T-helper 1 cell (primary cell): ENCODE measurements at places on chromosomes 7 and 10.

GRCh38 chr10:99346247-99346646 is 17.1 kb downstream of the CNNM1 start:
- DNase-seq: no peak

GRCh38 chr10:76218035-76218434 is 786.6 kb downstream of the LRMDA start:
- no peak for DNase-seq

GRCh38 chr7:140213684-140214074 is 36.9 kb upstream of the KDM7A start:
- no peak for DNase-seq

- no peak for DNase-seq
Measured at GRCh38 chr7:30671793-30672465, 10.3 kb downstream of the CRHR2 start.

DNA sequence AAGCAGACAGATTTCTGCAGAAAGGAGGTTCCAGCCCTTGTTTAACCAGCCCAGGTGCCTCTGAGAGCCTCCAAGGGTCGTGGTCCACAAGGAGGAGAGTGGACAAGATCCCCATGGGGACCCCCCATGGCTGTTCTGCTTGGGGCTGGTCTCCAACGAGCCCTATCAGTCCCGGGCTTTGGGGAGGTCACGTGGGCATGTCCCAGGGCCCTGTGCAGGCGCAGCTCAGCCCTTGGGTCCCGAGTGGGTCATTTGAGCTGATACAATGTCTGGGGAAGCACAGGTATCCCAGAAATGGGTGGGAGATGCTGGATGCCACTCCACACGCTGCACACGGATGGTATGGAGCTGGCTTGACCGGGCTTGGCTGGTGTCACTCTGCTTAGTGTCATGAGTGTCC is 57.8 kb downstream of the NPTX2 start:
- DNase-seq: no peak

DNA sequence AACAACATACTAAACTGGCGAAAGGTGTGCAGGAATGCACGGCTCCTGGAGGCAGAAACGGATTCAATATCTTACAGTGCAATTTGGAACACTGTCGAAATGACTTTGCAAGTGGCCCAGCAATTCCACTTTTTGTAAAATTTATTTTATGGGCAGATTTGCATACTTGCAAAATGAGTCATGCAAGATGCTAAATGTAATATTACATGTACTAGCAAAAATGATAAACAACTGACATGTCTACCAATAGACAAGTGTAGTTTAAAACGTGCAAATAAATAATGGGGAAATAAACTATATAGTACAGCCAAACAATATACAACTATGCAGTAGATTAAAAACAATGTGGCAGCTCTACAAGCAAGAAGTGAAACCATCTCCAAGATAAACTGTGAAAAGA is 97.7 kb downstream of the ARHGAP12 start:
- DNase-seq: no peak

- DNase-seq: no peak
Measured at GRCh38 chr7:32515890-32516550, 20.7 kb downstream of the AVL9 start.

GRCh38 chr7:144884896-144885295 is 49.0 kb upstream of the TPK1 start:
- no peak for DNase-seq

GRCh38 chr10:6046773-6047611 is 15.2 kb downstream of the IL2RA start:
- DNase-seq: no peak

DNA sequence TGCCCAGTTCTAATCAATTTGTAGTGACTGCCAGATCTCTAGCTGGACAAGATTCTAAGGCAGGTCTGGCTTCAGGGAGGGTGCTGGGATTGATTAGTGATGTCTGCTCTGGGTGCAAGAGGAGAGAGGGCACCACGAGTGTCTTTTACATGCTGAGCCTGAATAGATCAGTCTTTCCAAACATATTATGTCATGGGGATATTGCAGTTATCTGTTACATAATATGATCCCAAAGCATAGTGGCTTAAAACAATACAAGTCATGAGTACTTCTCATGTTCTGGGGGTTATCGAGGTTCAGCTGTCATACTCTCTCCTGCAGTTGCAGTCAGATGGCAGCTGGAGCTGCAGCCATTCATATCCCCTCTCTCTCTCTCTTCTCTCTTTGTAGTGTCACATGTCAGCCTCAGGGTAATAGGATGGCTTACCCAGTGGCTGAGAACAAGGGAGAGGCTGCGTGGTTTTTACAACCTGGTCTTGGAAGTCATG is 26.0 kb downstream of the SLC29A3 start:
- no peak for DNase-seq

DNA sequence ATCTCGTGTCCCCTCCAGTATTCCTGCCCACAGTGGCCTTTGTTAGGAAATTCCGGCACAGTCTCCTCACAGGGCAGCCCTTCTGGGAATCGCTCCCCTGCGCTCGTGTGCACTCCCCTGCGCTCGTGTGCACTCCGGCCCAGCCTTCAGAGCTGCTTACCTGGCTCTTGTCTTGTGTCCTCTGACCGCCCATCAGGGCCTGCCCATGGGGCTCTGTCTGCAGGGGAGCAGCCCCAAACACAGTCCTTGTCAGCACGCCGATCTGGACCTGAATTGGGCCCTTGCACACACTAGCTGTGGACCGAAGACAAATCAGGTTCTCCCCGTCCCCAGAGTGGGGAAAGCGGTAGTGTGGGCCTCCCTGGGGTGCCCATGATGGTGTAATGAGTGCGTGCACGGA is 179.4 kb downstream of the CUX1 start:
- DNase-seq: no peak

DNA sequence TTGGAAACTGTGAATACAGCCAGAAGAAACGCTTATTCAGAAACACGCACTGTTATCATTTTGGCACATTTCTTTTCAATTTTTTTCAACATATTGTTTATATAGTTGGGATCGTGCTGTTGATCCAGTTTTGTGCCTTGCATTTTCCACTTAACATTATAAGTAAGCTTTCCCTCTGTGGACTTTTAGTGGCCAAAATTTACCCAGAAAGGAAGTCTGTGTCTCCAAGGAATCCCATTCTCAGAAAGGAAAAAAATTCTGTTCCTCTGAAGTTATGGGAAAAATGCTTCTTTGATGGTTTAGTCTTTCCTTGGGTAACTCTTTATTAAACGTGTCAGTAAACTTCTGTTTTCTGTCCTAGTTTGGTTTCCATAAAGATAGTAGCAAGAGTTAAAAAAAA is 280.0 kb downstream of the REEP3 start:
- DNase-seq: no peak

DNA sequence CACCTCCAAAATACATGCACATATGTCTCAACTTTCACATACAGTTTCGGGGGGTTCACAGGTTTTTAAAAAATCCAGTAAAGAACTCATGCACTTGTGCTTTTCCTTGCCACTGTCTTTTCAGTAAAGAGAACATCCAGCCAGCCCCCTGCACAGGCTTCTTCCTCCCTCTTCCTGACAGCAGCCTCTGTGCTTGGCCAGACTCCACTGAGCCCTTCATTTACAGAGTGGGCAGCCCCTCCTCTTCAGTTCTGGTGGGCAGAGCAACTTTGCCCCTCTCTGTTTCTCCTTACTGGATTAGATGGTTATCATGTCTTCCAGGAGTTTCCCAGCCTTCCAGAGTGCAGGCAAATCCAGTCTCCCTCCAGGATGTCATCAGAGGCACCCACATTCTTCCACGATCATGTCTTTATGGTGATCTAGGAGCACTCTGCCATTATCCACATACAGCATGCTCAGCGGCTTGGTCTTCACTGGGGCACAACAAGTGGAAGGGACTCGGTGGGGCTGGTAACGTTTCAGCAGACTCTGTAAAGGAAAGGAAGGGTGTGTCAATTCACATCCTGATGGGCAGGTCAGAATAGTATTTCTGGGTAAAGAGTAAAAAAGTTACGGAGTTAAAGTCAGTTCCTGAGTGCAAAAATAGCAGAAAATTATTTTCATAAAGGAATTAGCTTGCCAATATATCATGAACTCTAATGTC is 8.8 kb downstream of the NODAL start:
- no peak for DNase-seq

GRCh38 chr7:41732843-41733306 is 30.0 kb upstream of the INHBA start:
- DNase-seq: no peak

GRCh38 chr7:101502466-101503098 is 126.5 kb downstream of the MYL10 start:
- no peak for DNase-seq

DNA sequence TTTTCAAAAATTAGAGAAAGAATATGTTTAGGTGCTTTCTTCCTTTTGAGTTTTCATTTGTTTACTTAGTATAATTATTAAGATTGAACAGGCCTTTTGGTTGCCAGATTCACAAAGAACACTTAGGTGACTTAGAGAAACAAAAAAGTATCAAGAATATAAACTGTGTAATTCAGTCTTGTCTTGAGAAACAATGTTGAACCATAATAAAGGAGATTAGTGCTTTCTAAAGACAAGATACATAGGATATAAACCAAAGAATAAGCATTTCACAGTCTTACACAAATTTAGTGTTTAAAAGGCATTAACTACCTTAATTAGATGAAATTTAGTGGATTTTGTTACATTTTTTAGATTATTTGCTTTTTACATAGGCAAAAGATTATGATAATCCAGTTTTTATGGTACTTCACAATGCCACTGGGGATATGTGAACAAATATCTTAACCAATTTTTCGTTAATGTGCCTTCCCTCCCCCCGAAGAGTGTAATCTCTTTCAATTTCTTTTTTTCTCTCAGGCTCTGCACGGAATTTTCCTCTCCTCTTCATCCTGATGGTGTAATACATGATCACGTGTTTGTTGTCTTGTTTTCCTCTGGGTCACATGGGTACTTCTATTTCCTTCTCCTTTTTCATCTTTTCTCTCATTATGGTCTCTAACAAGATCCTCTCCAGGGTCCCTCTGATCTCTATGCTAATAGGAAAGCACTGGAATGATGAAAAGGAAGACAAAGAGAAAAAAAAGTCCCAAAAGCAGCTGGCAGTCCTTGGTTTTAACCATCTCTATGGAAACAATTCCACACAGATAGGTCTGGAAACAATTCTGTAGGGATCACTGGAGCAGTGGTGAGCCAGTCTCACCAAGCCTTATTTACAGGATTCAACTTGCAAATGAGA is 3.7 kb upstream of the HNRNPH3 start:
- DNase-seq: peak; percentile 58

DNA sequence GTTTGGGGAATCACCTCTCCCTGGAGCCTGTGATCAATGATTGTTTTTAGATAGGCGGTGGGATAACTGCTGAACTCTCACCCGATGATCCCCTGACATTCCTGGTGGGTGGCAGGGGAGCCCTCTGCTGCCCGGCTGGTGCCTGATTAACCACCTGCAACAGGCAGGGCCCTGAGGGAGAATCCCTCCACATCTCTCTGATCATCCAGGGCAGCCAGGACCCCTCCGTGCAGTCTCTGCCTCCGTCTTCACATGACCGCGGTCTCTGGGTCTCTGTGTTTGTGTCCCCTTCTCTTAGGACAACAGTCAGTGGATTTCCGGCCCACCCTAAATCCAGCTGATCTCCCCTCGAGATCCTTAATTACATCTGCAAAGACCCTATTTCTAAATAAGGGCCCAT is 17.4 kb downstream of the CALML5 start:
- no peak for DNase-seq

GRCh38 chr7:131765575-131765974 is 209.1 kb upstream of the PODXL start:
- DNase-seq: no peak

- DNase-seq: no peak
Measured at GRCh38 chr10:22849077-22849805, 78.6 kb upstream of the ARMC3 start.

GRCh38 chr10:36638462-36639155 is 486.8 kb upstream of the ANKRD30A start:
- DNase-seq: no peak

- no peak for DNase-seq
Measured at GRCh38 chr10:75115137-75115536, 3.7 kb downstream of the SAMD8 start.

GRCh38 chr7:96599288-96599936 is 110.2 kb downstream of the SEM1 start:
- no peak for DNase-seq

GRCh38 chr10:1465418-1465911 is 271.9 kb downstream of the ADARB2 start:
- DNase-seq: no peak

- DNase-seq: no peak
Measured at GRCh38 chr10:61669849-61670248, 7.1 kb downstream of the CABCOCO1 start.

DNA sequence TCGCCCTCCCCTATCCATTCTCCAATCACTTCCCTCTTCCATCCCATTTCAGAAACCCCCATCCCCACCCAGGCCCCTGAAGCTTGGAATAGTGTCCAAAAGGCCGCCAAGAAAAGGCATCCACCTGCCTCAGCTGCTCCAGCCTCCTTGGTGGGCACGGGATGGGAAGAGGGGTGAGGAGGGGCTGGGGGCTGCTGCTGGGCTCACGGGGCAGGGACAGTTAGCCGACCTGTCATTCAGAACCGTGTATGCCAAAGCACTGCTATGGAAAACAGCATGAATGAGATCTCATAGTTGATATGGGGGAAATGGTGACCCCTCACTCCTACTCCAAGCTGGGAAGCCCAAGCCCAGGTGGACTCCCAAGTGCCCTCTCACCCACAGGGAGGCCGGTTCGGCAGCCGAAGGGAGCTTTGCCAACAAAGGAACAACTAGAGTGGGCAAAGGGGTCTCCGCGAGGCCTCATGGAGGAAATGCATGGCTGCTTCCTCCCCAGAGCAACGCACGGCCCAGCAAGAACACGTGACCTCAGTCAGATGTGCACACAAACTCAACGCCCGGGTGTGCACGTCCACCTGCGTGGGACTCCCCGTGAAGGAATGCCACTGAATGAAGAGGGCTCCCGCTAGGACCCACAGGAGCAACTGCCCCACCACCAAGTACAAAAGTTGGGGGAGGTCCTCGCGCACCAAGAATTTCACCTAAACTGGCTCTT is 52.5 kb downstream of the EBF3 start:
- DNase-seq: no peak

DNA sequence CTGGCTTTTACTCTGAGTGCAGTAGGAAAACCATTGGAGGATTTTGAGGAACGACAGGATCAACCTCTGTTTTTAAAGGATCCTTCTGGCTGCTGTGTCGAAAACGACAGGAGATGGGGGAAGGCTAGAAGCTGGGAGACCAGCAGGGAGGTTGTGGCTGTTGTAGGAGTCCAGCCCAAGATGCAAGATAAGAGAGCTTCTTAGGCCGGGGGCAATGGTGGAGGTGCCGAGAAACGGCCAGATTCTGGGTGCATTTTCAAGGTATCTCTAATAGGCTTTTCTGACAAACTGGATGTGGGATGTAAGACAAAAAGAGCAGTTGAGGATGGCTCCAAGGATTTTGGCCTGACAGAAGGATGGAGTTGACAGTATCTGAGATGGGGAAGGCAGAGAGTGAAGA is 10.3 kb upstream of the PVRIG start:
- no peak for DNase-seq
